Cerebellar cortex (tissue), 1 donor: ENCODE measurements at places on chromosomes 11 and 22.
A peak's percentile ranks its signal among the peaks of the same experiment; 100 is the strongest.

DNA sequence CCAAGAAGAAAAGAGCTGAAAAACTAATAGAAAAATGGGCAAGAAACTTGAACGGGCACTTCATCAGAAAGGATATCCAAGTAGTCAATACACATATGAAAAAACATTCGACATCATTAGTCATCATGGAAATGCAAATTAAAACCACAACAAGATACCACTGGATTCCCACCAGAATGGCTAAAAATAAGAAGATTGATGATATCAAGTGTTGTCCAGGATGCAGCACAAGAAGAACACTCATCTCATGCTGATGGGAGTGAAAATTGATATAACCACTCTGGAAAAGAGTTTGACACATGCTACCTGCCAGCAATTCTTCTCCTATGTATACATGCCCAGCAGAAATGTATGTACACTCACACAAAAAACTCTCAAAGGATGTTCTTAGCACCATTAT lies 26.9 kb upstream of the SCUBE2 start:
- no peak for DNase-seq

- peak; percentile 33 for DNase-seq
Measured at GRCh38 chr11:126716456-126717083, 284.0 kb downstream of the KIRREL3 start.

- no peak for DNase-seq
Measured at GRCh38 chr11:76148231-76148630, 58.1 kb downstream of the WNT11 start.

GRCh38 chr11:64923151-64923661 lies 1.3 kb upstream of the PPP2R5B start:
- DNase-seq, result peak; percentile 18

GRCh38 chr11:96045622-96046456 lies 121.9 kb upstream of the MTMR2 start:
- DNase-seq, result peak; percentile 95

DNA sequence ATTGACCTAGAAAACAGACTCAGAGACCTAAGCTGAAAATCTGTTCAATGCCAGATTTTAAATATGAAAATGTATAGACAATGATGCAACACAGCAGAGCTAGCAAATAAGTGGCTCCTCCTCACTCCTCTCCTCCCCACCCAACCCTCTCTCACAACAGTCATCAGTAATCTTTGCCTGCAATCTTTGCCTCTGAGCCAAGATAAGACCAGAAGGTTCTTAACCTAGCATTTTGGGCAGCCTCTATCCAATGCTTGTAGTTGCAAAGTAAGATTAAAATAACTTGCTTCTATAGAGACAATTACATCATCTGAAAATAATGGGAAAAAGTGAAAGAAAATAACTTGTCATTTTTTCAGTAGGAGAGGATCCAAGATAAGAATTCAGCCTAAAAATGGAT lies 117.3 kb downstream of the PARVA start:
- DNase-seq, result no peak

DNA sequence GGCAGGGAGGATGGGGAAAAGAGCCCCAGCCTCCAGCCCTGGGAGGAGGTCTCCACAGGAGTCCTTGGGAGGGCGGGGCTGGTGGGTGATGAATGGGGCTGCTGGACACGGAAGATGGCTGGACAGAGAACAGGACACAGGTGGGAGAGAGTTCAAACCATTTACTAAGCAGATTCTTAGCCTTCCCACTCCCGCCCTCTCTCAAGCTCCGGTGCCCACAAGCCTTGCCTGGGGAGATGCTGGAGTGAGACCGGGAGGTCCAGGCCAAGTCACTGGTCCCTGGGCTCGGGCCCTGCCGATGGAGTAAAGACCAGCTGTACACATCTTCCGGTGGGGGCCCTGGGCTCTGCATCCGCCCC lies 1.4 kb downstream of the CLDN5 start:
- no peak for DNase-seq

GRCh38 chr11:118533769-118534729 lies 3.1 kb downstream of the TMEM25 start:
- peak; percentile 39 for DNase-seq

DNA sequence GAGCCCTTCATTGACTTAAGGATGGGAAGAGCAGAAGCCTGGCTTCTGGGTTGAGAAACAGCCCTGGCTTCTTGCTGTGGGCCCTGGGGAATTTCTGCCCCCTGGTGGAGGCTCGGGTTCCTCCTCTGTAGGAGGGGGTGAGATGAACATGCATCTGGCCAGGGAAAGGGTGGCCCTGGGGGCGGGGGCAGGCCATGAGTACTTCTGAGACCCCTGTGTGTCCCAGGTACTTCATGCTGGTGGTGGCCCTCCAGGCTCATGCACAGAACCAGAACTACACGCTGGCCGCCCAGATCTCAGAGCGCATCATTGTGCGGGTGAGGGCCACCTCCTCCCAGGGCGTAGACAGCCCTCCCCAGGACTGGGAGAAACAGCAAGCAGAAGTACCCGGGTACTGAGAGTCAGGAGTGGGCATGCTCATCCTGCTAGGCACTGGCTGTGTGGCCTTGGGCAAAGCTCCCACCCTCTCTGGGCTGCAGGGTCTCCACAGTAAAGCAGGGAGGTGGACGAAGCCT lies 15.8 kb downstream of the TMEM258 start:
- peak; percentile 56 for DNase-seq

GRCh38 chr22:46159777-46160176 lies 9.5 kb downstream of the PPARA start:
- DNase-seq, result no peak

DNA sequence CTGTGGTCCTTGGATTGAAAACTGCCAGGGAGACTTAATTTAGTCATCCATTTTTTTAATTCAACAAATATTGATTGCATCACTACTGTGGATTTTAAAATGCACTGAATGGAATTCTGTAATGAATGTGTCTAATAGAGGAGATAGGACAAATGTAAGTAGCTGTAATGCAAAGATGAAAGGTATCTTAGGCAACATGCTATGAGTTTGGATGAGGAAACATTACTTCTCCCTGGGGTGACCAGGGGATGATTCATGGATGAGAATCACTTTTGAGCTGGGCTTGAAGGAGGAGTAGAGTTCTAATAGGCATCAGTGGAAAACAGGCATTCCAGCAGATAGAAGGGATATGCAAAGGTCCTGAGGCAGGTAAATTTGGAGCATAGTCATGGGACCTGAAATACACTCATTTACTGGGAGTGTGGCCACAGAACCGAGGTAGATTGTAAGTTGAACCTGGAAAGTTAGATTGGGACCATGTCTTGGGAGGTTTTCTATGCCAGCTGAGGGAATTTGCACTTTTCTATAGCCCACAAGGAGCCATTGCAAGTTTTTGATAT lies 43.4 kb downstream of the PKNOX2 start:
- no peak for DNase-seq

DNA sequence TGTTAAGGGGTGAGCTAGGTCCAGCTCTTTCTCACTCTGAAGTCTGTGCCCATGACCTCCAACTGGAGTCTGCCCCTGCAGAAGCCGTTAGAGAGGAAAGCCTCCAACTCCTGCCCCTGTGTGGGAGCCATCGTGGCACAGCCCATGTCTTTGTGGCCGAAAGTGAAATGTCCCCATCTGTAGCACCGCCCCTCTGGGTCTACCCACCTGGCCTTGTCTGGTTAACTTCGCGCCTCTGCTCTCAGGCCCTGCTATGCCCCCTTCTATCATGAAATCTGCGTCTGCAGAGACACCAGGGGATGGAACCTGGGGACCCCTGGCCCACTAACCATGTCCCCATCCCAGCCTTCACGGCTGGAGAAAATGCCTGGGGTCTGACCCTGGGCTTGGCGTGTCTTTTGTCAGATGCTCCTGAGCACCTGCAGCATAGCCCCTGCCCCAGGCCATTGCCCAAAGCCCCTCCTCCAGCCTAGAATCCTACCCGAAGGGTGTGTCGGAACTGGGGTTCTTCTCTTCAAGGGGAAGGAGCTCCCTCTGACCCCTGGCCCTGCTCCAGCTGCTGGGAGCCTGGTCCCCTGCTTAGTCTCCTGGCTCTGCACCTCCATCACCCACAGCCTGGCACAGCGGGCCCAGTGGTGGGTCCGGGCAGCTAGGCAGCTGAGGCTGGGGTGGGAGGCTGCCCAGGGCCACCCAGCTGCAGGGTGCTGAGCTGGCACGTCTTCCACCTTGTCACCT lies 35.8 kb upstream of the HMOX1 start:
- no peak for DNase-seq

DNA sequence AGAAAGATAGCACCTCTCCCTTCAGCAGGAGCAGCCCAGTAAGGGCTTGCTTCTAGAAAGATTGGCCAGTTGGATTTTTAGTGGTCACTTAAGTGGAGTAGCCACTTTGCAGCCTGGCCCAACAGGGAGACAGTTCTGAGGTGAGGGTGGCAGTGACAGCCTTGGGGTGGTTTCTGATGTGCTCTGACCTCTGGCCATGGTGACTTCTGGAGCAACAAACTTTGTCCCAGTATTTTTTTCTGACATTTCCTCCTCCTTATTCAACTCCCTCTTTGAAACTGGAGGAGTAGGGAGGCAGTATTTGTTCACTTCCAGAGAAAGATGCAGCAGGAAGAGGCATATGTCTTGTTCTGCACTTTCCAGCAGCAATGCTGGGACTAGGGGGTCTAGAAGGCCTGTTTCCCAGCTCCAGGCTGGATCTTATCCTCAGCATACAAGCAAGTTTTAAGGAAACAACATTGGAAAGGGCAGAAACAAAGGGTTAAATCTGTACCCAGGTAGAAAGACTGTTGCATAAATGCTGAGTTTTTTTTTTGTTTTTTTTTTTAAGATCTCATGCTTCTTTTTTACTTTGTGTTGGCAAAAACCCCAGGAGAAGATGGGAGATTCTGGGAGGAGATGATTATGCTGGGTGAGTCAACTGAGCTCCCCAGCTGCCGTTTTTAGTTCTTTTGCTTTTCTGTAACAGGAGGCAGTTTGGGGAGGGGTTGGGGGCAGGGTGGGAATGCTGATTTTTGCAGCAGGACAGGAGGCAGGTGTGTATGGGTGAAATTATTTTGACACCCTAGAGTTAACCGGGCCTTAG lies 37.2 kb downstream of the RCOR2 start:
- no peak for DNase-seq

DNA sequence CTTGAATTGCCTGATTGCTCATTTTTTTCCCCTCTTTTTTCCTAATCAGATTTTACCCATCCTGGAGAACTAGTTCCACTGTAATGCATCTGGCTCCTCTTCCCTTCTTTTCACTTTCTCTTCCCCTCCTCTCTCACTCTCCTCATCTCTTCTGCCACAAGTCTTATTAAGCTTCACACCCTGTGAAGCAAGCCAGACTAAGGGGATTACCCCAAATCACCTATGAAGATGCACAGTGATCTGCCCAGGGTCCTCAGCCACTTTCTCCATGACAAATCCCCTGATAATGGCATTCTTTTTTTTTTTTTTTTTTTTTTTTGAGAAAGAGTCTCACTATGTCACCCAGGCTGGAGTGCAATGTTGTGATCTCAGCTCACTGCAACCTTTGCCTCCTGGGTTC lies 11.2 kb downstream of the UBASH3B start:
- DNase-seq, result no peak

- DNase-seq, result no peak
Measured at GRCh38 chr11:121312483-121312882, 19.9 kb downstream of the SC5D start.

- no peak for DNase-seq
Measured at GRCh38 chr22:49915610-49916009, 2.6 kb downstream of the ALG12 start.

- no peak for DNase-seq
Measured at GRCh38 chr22:22194931-22195264, 49.7 kb upstream of the VPREB1 start.

DNA sequence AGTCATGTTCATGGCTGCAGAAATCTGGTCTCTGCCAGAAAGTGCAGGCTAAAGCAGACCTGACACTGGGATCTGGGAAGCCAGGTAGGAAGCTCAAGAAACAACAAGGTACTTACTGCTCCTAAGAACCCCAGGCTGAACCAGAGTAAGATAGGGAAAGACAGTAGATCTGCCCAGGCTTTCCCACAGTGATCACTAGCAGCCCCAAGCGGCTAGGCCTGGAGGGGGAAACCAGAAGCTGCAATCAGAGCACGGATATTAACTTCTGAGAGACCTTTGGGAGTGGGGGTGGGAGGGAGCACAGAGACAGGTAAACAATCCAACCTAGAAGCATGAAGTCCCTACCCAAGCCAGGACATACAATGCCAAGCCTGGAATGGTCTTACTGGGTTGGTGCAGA lies 135.2 kb upstream of the C11orf58 start:
- DNase-seq, result no peak

GRCh38 chr11:73894725-73895335 lies 18.0 kb downstream of the PAAF1 start:
- DNase-seq, result no peak

DNA sequence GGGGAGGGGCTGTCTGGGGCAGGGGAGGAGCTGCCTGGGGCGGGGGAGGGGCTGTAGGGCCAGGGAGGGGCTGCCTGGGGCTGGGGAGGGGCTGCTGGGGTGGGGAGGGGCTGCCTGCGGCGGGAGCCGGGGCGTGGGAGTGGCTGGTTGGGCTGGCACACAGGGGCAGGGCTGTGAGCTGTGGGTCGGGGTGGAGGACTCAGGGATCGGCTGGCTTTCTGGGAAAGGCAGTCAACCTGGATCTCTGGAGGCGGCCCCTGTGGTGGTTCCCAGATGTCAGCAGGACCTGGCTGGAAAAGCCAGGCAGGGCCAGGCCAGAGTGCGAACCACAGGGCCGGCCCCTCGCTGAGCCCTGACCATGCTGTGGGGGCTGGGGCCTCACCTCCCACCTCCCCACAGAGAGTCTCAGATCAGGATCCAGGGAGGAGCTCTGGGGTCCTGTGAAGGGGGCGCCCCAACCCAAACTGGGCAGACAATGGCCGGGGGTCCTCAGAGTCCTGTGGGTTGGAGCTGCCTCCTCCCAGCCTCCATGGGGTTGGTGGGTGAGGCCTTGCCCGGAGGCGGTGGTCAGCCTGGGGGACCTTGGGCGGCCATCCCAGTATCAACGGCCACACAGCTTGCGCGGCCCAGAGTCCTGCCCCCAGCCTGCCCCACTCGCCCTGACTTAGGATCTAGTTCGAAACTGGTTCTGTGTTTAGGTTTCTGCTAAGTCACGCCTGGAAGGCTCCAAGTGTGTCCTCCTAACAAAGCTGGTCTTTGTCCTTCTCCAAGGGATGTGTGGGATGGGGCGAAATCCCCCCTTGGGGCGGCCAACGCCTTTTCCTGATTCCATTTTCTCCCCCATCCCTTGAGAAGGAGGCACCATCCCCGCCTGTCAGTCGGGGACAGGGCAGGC lies 1.9 kb downstream of the MUC5B start:
- no peak for DNase-seq

GRCh38 chr11:1773131-1773993 lies 9.6 kb upstream of the CTSD start:
- DNase-seq, result no peak

GRCh38 chr11:112794331-112794846 lies 166.8 kb upstream of the NCAM1 start:
- DNase-seq, result no peak

GRCh38 chr11:108601150-108601549 lies 7.6 kb upstream of the EXPH5 start:
- DNase-seq, result no peak

GRCh38 chr11:45964911-45965389 lies 42.5 kb downstream of the LARGE2 start:
- DNase-seq, result peak; percentile 90

GRCh38 chr11:96827164-96827563 lies 437.4 kb downstream of the JRKL start:
- no peak for DNase-seq

- no peak for DNase-seq
Measured at GRCh38 chr11:31509051-31509428, 382 bp downstream of the IMMP1L start.
